Astrocyte (in vitro differentiated cells and primary cell): ENCODE measurements at places on chromosomes 7 and 10. TPM values are rescaled to one million over a fixed set of nuclear protein-coding genes. Genes with fewer than 3 reads are reported as not detected.

Gene LOXL4
- total RNA-seq: 26.6 and 41.2 TPM in 2 replicates

Gene HOXA4
- total RNA-seq: not detected in 2 replicates

Gene ZNF736
- total RNA-seq: 3.7 and 4.4 TPM in 2 replicates

Gene ABCB1
- 0.79 and 1.8 TPM in 2 replicates for total RNA-seq

Gene ATP6V1F
- total RNA-seq: 193 TPM in 2 replicates

Gene PON1
- 0.99 and 1.00 TPM in 2 replicates for total RNA-seq

Gene CYP3A7
- total RNA-seq: not detected in 2 replicates

Gene ACSM6
- not detected in 2 replicates for total RNA-seq

Gene KCNIP2
- 1.9 and 2.5 TPM in 2 replicates for total RNA-seq

Gene GIMAP2
- not detected in 2 replicates for total RNA-seq

DNA sequence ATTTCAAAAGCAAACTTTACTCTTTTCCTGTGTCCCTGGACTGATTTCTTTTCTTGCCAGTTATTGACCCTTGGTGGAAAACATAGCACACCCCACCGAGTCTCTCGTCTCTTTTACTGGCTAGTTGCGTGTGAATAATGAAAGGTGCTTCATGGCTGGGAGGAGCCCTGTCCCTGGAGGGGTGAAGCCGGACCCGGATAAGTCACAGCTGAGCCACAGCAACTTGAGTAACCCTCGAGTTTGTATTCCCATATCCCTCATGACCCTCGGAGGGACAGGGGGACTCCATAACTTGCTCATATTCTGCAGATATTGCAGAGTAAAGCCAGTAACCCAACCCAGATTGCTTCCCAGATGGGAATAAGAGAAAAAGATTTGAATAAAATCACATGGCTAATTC, 147.5 kb upstream of the FRMD4A start:
- DNase-seq: no peak

DNA sequence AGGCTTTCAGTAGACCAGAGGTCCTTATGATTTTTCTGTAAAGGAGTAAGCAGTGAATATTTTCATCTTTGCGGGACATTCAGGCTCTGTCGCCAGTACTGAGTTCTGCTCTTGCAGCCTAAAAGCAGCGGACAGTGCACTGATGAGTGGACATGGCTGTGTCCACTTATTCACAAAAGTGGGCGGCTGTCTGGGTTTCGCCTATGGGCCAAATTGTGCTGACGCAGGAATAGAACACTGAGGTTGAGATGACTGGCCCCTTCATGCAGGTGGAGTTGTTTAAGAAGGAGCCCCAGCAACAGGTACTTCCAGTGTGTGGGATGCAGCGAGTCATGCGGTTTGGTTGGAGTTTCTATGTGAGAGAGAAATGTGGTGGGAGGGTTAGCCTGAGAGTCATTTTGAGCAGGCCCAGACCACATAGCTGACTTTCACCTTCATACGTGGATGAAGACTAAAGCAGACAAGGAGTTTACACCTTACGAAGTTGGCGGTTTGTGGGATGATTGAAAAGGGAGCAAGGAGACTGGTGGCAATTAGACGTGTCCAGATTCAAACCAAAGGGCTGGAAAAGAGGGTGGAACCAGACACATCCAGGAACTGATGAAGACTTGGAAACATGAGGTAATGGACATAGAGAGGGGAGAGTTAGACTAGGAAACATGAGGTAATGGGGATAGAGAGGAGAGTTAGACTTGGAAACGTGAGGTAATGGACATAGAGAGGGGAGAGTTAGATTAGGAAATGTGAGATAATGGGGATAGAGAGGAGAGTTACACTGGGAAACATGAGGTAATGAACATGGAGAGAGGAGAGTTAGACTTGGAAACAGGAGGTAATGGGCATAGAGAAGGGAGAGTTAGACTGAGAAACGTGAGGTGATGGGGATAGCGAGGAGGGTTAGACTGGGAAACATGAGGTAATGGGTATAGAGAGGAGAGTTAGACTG, 38.2 kb downstream of the WDR37 start:
- DNase-seq: no peak

- DNase-seq: no peak
These were observed 383.8 kb downstream of the TNS3 start for GRCh38 chr7:47198159-47198558.

DNA sequence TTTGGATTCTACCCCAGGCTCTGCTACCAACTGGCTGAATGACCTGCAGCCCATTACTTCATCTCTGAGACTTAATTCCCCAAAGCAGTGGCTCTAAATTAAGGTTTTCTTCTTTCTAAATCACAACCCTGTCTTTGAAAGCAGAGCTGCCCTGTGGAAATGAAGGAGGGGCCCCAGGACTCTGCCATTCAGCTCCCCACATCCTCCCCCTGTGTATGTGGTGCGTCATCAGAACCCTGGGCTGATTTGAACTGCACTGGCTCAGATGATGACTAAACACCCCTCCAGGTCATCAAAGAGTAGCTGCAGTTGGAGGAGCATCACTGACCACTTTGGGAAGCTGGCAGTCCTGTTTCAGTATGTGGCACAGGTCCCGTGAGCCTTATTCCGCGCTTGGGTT, 46.6 kb downstream of the BPGM start:
- DNase-seq: peak; percentile 96

- DNase-seq: no peak
These were observed 9.9 kb downstream of the TASOR2 start for GRCh38 chr10:5694573-5694972.

DNA sequence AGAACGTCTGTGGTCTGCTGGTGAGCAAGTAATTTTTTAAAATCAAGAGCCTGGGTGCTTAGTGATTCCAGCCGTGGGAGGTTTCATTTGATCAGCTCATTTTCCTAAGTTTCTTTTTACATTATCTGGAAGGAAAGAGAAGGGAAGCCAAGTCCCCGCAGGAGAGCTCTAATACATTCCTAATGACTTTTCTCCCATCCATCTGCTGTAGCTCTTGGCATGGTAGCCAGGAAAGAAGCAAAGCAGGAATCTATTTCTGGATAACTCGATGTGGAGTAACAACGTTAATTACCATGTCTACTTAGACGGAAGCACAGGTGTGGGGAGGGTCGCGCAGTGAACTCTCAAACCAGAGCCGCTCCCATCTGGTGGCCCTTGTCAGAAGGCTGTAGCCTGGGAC, 121.9 kb downstream of the PAXIP1 start:
- DNase-seq: no peak

GRCh38 chr10:57482259-57482658, 785.4 kb downstream of the IPMK start:
- no peak for DNase-seq

GRCh38 chr10:114526126-114526503, 121.8 kb upstream of the AFAP1L2 start:
- peak; percentile 52 for DNase-seq

DNA sequence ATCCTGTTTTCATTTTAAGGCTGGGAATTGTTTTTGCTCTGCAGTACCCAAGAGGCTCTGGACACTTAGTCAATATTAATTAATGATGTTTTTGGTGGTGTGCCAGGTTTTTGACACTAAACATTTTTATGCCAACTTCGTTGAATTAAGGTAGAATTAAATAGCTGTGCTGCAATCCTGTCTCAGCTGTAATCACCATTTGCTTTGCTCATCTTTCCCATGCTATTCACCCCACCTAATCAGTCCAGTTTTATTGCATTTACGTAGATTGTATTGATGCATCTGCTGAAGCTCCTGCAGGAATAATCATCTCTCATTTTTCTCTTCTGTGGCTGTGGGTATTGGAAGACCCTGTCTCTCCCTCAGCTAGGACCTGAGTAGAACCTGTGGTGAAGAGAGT, 52.6 kb upstream of the TRUB1 start:
- DNase-seq: no peak

DNA sequence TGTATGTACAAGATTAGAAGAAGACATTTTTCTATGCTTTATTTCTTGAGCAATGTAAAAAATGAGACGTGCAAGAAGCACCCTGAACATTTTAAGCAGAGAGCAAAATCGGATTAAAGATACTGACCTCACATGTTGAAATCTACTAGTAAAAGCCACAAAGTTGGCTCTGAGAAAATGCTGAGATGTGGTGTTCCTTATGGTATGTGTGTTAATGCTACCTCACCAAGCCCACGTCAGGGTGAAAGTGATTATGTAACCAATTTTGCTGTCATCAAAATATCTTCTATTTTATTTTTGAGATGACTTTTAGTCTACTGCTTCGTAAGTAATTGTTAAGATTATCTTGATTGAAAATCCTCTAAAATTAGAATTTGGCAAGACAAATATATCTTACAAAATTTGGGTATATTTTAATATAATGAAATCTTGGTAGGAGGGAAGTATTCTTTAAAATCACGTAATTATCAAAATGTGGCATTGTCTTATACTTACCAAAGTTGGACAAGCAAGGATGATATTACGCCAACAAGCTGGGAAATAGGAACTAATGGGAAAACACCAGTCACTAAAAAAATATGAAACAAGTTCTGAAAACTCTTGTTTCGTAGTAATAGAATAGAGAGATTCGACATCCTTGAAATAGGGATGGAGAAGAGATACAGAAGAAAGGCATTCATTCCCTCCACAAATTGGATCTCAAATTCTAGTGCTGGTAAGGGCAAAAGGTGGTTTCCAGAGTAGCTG, 5.8 kb downstream of the ADO start:
- no peak for DNase-seq

DNA sequence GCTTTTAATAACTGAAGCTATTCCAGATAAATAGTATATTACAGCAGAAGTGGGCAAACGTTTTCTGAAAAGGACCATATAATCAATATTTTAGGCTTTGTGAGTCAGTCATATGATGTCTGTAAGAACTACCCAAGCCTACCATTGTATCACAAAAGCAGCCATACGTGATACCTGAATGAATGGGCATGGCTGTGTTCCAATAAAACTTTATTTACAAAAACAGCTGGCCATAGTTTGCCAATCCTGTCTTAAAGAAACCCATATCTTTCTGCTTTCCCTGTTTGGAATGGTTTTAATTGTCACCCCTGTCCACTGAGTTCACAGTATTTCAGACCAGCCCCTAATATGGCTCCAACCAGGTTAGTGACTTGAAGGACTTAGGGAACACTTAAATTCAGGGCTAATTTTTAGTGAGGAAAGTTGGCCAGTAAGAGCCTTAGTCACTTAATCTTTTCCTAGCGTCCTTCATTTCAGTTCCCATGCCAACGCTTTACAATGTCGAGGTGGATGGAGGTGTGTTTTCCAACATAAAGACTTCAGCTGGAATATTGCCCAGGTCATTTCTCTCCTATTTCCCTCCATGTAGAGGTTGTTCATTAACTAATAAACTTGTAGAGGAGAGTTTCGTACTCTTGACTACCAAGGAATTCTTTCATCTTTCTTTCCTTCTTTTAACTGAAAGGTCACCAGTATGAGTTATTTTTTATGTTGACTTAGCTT, 184.5 kb downstream of the TRIL start:
- DNase-seq: no peak

- peak; percentile 63 for DNase-seq
These were observed 114.7 kb upstream of the AHR start for GRCh38 chr7:17183630-17184328.

GRCh38 chr7:149714910-149715471, 58.4 kb downstream of the ZNF467 start:
- DNase-seq: no peak

- peak; percentile 59 for DNase-seq
These were observed 2.4 kb downstream of the CDK6 start for GRCh38 chr7:92833766-92834506.

DNA sequence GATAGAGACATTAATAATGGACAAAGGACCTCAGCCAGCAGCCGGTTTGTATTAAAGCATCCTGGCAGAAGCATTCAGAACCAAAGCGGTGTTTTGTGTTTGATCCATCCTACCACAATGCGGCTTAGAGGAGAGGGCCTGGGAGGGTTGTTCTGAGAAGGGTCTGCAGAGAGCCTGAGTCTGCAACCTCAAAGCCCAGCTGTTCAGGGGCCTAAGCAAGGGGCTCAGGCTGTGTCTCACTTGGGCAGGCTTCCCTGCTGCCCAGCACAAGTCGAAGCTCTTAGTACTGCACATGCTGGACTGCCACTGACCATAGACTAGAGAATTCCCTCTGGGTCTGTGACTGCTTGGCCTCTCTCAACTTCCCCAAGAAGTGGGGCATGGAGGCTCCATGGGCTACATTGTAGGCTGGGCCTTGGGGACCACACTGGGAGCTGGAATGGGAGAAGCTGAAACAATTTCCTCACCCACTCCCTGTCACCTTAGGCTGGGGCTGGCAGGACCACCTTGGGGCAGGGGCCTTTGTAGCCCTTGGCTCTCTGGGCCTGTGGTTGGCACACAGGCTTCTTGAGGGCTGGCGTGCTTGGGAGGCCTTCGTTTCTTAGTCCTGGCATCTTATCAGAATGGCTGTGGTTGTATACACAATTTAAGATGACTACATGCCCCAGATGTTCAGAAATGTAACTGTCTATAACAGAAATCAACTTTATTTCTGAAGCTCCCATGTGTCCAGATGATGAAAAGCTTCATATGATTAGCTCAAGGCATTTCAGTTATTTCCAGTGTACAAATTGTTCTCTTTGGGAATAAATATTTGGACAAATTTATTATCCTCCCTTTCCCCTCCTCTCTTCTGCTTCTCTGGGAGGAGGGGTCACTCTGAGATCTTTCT, 44.5 kb downstream of the LRRC18 start:
- DNase-seq: no peak

DNA sequence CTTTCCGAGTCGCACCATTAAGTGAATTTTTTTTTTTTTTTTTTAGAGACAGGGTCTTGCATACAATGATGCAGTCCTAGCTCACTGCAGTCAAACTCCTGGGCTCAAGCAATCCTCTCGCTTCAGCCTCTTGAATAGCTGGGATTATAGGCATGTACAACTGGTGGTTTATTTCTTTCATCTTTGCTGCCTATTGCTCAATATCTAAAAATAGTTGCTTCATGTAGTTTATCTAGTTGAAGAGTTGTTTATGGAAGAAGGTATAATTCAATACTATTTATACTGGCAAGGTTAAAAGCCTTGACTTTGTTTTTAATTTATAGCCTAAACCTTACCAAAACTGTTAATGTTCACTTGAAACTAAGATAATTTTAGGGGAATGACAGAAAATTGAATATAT, 66.9 kb downstream of the SEMA3D start:
- no peak for DNase-seq

DNA sequence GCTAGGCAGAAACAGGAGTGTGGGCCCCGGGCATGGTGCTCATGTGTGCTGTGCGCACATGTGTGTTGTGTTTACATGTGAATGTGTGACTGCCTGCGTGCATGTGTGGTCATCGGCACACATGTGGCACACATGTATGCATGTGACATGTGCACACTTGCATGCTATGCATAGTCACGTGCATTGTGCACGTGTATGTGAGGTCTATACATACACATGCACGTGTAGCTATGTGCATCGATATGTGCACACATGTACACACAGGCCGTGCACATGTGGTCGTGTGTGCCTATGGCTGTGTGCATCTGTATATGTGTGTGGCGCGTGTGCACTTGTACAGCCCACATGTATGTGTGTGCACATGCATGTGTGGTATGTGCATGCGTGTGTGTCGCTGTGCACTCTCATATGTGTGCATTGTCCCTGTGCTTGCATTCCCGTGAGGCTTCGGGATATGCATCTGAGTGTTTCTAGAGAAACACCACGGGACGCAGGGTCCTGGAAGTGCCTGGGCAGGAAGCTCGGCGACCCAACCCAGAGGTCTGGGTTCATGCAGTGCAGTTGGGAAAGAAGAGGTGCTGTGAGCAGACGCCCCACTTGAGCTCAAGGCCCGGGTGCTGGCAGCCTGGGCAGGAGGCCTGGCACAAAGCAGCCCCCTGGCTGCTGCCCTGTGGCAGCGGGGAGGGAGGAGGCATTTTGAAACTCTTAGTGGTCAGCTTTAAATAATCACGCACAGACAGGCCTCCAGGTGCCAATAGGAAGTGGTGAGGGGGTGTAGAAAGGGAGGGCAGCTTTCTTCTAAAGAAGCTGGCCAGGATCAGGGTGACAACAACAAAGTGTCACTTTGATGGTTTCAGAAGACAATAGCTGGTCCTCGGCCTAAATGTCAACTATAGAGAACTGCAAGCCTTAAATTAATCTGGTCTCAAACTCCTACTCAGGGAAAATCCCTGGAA, 410.0 kb upstream of the MGMT start:
- no peak for DNase-seq
